Activated CD4-positive, alpha-beta memory T cell treated with anti-CD3 and anti-CD28 coated beads for 36 hours (primary cell): ENCODE measurements at places on chromosomes 1 and 21.
A peak's percentile ranks its signal among the peaks of the same experiment; 100 is the strongest.

GRCh38 chr21:32705139-32705538 is 22.7 kb downstream of the SYNJ1 start:
- no peak for DNase-seq

DNA sequence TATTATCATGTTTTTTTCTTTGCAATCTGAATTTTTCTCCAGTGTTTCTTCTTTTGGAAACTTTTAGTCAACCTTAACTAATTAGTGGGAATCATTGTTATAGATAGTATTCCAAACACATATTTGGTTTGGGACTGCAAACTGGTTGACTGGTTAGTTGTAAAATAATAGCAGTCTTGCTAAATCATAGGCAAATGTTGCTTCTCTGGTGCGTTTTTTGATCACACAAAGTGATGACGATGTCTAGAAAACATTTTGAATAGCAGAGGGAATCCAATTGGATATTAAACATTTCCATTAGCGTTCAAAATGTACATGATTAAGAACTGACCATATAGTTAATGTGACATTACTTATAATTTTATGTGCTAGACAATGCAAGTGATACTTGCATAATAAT is 4.5 kb downstream of the DNAJB4 start:
- DNase-seq, result no peak

DNA sequence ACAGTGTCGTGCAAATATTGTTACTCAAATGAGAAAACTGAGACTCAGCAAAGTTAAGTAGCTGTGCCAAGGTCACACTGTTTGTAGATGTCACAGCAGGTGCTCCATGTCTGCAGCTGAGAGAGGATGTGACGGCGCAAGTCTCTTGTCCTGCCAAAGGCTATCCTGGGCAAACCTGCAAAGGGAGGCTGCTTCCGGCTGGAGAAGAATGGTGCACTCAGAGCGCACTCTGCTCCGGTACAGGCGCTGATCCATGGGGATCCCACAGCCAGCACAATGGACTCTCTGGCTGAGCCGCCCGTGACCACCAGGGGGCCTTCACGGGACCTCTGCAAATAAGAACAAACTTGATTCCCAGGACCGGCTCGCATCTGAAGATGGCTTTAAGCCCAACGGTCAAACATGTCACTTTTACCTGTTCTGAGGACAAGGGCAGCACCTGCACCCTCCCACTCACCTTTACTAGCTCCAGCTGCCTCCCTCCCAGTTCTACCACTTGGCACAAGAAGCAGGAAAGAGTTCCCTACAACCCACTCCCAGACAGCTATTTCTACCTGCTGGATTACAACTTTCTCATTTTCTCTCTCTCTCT is 21.9 kb downstream of the RD3 start:
- peak; percentile 57 for DNase-seq

- DNase-seq, result no peak
These were observed 1.7 kb upstream of the GPR37L1 start for GRCh38 chr1:202121006-202121405.

GRCh38 chr1:244294599-244295224 is 157.0 kb downstream of the ADSS2 start:
- DNase-seq, result no peak
